Natural killer cell treated with Interleukin-12 subunit alpha and Interleukin-12 subunit beta and Interleukin-15 and Interleukin-18, amount 100 ng/mL, for 72 hours (primary cell): ENCODE measurements at places on chromosomes 4 and X. TPM values are rescaled to one million over a fixed set of nuclear protein-coding genes. Genes with fewer than 3 reads are reported as not detected.

DNA sequence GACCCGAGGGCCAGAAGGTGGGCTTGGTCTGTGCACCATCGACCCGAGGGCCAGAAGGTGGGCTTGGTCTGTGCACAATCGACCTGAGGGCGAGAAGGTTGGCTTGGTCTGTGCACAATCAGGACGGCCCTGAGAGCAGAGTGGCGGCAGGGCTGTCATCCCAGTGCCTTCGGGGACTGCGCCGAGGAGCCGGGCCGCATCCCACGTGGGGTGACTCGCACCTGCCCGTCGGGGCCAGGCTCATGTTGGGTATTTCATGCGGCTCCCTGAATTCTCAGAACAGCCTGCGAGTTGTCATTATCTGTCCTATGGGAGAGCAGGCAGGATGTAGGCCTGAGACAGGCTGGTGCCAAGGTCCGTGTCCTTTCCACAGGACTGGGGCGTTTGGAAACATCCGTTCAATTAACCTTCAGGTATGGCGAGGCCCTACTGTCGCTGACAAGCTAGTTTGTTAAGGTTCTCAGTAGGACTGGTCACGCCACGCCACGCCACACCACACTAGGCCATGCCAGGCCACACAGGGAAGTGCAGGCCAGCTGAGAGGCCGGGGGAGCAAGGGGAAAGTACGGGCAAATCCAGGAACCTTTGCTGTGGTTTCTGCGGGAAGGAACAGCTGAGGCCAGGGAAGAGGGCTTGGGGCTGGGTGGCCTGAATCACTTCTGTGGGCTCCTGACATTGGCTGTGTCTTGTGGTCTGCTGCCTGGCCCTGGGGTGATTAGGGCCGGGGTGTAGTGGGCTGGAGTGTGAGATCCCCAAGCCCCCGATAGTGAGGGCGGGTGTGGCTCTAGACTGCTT, 182.9 kb downstream of the AFAP1 start:
- no peak for DNase-seq

GRCh38 chr4:53863158-53863557, 201.2 kb downstream of the CHIC2 start:
- no peak for DNase-seq

- DNase-seq: no peak
These were observed 68.7 kb upstream of the SPRY1 start for GRCh38 chr4:123327846-123328429.

GRCh38 chr4:185730387-185730786, 81.6 kb downstream of the SORBS2 start:
- DNase-seq: no peak

DNA sequence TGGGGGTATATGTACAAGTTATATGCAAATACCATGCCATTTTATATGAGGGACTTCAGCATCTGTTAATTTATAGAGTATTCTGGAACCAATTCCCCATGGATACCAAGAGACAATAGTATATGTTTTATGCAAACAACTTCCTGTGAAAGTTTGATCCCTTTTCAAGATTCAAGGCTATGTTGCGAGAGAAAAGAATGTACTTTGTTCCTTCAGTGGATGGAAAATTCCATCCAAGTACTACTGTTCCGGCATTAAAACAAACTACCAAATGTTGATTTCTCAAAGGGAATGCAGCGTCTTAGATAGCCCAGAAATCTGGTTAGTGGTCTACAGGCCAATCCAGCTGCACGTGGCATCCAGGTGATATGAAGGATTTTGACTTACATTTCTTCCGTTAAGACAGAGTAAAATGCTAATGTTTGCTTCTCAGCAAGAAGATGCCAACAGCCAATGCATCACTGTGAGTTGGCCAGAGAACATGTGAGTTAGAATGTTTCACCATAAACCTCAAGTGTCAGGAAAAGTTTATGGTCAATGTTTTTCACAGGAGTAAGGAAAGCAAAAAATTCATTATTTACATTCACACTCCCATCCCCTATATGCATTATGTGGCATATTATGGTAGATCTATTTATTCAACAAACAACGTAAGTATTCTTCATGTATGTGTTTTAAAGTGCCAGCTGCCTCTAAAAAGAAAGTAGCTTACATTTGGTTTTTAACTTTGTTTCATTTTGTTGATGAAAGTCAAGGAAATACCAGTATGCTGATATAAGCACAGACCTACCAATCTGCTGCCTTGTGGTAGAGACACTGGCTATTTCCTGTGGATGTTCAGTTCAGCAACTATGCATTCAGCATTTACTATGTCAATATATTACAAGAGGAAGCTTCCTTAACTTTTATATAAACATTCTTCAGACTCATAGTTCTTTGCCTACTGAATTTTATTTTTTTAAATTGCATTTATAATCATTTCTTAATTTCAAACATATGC, 44.4 kb downstream of the METTL14 start:
- DNase-seq: no peak

GRCh38 chrX:10755439-10756334, 135.3 kb upstream of the MID1 start:
- no peak for DNase-seq

DNA sequence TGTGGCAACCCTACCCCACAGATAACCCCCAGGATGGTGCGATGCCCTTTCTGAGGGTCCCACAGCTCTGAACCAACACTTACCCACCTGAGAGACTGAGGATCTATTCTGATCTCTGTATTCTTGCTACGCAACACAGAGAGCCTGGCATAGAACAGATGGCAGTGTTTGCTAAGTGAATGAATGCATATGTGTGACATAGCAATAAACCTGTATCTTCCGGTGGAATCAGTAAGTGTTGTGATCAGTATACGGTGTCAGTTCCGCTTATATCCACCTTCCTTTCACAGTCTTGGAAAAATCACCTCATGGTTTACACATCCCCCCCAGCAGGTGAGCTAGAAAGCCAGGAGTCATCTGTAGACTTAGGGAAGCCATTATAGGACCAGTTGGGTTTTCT, 5.9 kb upstream of the HSD17B10 start:
- no peak for DNase-seq

- DNase-seq: no peak
These were observed 54.2 kb downstream of the ATXN3L start for GRCh38 chrX:13265549-13266132.

- DNase-seq: no peak
These were observed 454.7 kb downstream of the IL15 start for GRCh38 chr4:142091085-142091513.

DNA sequence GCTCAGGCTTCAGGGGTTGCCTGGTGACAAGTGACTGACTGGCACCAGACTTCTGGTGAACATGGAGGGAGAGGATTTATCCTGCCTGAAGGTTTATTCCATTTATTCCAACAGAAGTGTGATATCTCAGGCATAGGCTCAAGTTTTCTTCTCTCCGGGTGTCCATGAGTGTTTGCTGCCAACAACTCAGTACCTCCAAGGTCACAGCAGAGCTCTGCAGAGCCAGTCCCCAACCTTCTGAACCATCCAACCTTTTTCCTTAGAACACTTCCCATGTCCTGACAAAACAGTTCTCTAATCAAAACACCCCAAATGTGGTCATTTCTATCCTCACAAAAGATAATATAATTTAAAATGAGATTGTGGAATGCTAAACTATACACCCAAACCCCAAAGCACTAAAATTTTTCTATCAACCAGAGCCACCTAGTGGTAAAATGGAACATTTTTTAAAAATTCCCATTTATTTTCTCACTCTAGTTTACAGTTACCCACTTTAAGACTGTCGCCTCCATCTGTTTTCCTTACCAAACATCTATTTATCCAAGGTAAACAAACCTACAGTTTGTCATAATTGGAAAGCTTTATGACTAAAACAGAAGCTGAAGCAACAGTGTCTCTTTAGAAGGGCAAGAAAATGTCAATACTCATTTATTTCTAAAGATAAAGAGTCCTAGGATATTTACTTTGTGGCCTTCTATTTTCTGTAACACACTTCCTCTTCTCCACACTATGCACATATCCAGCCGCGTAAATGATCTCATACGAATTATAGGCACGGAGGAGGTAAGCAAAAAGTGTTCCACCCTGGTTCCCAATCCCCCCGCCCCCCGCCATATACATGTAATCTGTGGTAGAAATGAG, 39.5 kb downstream of the TMEM154 start:
- no peak for DNase-seq

DNA sequence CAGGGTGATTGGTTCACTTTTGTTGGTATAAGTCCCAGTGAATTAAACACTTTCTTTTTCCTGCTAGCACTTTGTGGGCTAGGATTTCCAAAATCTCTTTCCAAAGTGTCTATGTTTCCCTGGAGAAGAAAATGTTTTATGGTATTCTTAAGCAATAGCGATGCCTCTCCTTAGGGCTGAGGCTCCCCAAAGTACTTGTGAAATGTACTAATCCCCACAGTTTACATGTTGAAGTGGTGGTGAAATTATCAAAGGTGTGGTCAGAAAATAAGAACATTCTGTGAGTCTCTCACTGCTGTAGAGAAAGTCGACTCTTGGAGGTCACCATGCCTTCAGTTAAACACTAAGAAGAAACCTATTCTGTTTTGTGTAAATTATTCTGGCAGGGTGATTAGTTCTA, 51.5 kb upstream of the AMELX start:
- DNase-seq: no peak

DNA sequence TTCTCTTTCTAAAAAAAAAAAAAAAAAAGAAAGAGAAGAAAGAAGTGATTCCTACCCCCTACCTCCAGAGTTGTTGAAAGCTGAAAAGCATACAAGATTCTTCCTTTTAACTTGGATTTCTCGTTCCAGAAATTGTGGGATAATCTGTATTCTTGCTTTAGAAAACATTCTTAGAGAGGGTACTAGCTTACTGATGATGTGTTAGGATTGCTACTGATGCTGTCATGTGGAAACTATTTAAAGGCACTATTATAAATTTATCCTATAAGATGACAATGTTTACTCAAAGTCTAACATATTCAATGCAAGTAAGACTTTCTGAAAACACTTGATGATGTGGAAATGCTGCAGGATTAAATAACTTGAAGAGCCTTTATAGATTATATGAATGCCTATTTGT, 204.0 kb upstream of the PUDP start:
- DNase-seq: no peak

DNA sequence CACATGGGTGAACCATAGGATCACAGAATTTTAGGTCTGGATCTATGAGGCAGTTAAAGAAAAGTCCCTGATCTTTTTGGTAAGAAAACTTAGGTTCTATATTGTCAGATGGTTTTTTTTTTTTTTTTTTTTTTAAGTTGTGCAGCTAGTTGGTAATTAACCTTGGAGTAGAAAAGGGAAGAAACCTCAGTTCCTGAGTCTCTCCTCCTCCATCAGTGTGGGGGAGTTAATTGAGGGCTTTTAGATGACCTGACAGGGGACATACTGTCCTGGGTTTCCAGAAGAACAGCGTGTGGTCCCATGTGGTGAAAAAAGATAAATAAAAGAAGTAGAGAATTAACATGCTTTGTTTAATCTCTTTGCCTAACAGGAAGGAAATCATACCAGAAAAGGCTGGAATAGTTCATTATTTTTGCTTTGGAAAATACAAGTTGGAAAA, 123.7 kb downstream of the ARHGAP10 start:
- DNase-seq: no peak

DNA sequence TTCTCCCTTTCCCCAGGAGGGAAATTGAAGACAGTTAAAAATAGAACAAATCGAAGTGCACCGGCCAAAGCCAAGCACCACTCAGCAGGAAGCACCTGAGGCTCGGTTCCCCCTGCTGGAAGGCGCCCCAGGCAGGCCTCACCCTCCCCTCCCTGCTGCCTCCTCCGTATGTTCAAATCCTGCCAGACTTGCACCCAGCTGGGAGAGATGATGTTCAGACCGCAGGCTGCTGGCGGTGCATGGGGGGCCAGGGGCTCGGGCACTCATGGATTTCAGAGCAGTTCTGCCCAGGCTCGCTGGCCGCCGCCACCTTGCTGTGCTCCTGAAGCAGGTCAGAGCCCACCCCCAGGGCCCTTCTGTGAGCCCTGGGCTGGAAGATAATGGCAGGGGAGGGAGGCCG, 91.4 kb downstream of the DCTD start:
- DNase-seq: no peak

GRCh38 chr4:183907871-183908683, 3.0 kb downstream of the STOX2 start:
- no peak for DNase-seq

The ARHGAP6 gene
- 0.14 TPM for total RNA-seq

The ADH1A gene
- not detected for total RNA-seq

The SMR3B gene
- total RNA-seq: not detected

The PPP3CA gene
- total RNA-seq: 42.6 TPM
